ENCODE measurements at places on chromosomes 11 and 22.

- DNase-seq, result no peak
These were observed 72.5 kb downstream of the PACS1 start for GRCh38 chr11:66142370-66143263.

GRCh38 chr11:120052196-120052775 lies 85.6 kb downstream of the TRIM29 start:
- DNase-seq, result no peak

DNA sequence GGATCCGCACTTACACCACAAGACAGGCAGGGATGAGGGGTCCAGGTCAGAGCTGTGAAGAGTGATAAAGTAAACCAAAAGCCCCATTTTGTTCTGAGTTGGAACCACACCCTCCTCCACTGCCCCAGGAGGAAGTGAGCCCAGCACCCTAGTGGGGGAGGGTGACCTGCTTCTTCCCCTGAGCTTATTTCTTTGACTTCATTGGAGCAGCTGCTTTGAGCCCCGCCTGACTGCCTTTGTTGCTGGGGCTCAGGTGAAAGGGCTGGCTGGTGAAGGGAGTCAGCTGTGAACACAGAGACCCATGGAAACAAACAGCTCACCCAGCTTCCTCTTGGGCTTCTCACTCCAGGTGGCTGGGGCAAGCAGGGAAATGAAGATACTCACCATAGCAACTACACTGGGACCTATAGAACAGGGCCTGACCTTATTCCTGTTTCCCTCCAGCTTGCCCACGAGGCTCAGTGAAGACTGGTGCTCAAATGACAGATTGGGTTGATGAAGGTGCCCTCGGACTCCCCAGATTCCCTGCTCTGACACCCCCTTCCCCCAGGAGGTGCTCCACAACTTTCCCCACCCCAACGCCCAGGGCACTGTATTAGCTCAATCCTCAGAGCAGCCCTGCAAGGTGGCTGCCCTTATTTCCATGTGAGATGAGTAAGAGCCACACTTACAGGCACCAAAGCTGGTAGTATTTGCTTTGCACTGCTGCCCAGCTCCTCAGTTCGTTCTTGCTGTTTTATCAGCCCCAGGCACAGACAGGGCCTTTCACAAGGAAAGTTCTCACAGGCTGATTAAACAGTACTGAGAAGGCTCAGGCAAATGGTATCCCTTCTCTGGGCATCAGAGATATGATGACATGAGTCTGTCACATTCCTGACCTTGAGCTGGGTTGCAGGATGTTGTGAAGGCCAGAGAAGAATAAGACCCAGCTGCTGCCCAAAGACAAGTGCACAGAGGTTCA lies 2.4 kb downstream of the UCP2 start:
- no peak for DNase-seq

DNA sequence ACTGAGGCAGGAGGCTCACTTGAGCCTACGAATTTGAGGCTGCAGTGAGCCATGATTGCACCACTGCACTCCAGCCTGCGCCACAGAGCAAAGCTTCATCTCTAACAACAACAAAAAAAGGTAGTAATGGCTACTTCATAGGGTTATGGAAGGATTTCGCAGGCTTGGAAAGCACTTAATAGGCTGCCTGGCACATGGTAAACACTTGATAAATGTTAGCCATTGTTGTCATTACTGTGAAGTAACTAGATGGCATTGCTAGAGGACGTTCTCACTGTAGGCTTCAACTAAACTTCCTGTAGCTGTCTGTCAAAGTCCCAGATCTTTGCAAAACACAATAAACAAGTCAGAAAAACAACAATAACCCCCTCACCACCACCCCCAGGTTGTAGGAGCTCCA lies 357.2 kb upstream of the NARS2 start:
- no peak for DNase-seq

DNA sequence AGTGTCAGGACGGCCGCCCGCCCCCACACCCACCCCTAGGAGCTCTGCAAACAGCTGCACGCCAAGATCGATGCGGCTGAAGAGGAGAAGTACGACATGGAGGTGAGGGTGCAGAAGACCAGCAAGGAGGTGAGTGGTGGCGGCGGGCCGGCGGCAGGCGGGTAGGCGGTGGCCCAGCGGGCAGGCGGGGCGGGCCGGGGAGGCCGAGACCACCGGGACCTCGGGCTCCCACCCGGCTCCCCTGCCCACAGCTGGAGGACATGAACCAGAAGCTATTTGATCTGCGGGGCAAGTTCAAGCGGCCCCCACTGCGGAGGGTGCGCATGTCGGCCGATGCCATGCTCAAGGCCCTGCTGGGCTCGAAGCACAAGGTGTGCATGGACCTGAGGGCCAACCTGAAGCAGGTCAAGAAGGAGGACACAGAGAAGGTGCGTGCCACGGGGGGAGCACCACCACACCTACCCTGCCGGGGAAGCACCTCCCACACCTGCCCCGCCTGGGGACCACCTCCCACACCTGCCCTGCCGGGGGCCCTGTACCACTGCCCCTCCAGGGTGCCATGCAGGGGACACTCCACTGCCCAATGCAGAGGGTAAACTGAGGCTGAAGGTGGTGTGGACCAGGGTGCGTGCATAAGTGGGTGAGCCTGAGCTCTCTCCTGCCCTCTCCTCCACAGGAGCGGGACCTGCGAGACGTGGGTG lies 2.1 kb downstream of the TNNI2 start:
- DNase-seq, result no peak

DNA sequence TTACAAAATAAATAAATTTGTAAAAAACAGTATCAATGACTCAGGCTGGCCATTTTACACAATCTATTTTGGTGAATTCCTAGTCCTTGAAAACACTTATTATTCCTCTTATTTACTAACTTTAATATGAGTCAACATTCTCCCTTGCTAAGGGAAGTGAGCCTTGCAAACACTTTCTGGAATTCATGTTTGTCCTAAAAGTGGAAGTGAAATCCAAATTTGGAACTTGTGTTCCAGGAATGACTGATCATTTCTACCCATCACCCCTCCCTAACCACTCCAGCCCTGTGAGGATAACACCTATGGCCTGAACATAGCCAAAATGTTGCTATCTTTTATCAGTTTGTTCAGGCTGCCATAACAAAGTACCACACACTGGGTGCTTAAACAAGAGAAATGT lies 83.1 kb downstream of the OR5AK2 start:
- DNase-seq, result no peak

- DNase-seq, result no peak
These were observed 1.3 kb upstream of the KMT5B start for GRCh38 chr11:68214173-68215086.

DNA sequence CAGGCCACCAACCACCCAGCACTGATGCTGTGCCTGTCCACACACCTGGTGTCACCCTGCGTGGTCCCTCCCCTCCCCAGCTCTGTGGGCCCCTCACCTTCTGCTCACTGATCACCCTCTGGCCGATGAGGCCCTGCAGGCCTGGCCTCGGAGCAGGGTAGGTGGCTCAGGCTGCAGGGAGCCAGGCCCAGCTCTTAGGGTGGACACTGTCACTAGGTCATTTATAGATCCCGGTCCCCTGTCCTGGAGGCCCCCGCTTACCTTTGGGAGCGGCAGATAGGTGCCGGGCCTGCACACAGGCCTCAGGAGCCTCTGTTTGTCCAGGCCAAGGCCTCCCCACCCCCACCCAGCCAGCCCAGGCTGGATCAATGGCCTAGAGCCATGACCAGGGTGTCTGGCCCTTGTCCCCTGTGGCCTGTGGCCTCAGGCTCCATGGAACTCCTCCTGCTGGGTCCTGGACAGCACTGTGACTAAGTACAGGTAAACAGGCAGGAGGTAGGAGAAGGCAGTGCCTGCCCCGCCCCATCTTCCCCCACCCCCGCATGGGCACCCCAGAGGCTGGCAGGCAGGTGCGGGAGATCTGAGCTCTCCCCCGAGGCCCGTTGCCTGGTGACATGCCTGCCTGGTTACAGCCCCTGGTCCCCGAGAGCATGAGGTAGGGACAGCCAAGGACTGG lies at the start of gene TMPRSS6:
Gene TMPRSS6 (minus strand): TSS at position 472 of the 676 bp plus-strand sequence. CDS start 6,296 bp downstream, outside the sequence.
- DNase-seq, result no peak

DNA sequence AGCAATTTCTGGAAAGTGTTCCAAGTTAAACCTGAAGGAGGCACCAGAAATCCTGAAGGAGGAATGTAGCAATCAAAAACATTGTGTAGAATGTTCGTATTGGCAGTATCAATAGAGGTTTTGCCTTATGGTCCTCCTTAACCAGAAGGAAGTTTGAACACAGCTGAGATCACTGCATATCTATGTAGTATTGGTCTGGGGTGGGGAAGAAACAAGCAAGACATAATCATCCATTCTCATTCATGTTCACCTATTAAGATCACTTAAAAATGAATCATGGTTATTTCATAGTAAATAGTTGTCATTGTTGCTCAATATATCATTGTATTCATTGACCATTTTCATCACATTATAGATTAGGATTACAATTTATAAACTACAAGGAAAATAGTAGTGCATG lies 160.5 kb downstream of the DDX10 start:
- DNase-seq, result no peak

DNA sequence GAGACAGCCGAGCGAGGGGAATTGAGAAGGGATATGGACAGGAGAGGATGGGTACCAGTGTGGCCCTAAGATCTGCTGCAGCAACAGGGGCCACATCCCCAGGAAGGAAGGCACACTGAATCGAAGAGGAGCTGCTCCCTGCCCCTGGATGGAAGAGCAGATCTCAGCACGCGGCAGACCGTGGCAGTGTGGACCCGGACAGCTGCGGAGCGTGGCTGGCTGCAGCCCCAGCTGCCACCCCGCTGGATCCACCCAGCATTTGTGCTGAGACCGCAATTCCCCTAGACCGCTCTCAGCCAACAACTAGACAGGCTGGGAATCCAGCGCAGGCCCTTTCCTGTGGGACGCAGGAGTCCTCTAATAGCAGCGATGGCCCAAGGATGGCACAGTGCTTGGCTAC lies 94.7 kb downstream of the NECTIN1 start:
- DNase-seq, result no peak

GRCh38 chr11:9972989-9973388 lies 309.1 kb downstream of the SWAP70 start:
- no peak for DNase-seq

DNA sequence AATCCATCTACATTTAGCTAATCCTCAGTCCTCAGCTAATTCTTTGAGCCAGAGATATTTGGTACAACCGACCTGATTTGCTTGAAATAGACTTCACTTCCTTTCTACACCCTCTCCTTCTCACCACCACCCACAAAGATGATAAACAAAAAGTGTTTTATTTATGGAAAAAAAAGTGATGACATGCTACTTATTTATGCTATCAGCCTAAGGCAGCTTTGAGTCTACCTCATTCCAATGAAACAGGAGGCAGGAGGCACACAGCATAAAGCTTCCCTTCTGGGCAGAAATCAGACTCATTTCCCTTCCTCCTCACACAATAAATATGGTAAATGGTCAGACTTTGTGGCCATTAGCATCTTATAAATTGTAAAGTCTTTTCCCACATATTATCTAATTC lies 325.7 kb downstream of the SOX6 start:
- DNase-seq, result no peak

DNA sequence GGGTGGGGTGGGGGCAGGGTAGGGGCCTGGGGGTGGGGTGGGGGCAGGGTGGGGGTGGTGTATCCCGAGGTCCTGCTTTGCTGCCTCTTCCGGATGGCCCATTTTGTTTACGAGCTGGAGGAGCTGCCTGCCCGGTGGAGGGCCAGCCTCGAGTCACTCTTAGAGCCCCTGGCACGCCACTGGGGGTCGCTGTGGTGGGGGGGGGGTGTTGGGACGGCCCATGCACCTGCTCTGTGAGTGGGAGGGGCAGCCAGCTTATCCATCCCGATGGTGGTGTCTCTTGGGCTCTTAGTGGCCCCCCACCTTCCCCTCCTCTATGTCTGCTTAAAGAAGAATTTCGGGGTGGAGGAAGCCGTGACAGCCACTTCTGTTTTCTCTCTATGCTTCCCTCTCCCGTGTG lies 24.6 kb downstream of the MRGPRD start:
- no peak for DNase-seq

- DNase-seq, result no peak
These were observed 97.9 kb upstream of the TENM4 start for GRCh38 chr11:79538775-79539174.

GRCh38 chr11:69868006-69868810 lies 49.0 kb upstream of the FGF3 start:
- no peak for DNase-seq

- DNase-seq, result no peak
These were observed 46.8 kb upstream of the KCNQ1OT1 start for GRCh38 chr11:2746401-2747247.

- no peak for DNase-seq
These were observed 39.0 kb downstream of the QSER1 start for GRCh38 chr11:32931606-32932005.

DNA sequence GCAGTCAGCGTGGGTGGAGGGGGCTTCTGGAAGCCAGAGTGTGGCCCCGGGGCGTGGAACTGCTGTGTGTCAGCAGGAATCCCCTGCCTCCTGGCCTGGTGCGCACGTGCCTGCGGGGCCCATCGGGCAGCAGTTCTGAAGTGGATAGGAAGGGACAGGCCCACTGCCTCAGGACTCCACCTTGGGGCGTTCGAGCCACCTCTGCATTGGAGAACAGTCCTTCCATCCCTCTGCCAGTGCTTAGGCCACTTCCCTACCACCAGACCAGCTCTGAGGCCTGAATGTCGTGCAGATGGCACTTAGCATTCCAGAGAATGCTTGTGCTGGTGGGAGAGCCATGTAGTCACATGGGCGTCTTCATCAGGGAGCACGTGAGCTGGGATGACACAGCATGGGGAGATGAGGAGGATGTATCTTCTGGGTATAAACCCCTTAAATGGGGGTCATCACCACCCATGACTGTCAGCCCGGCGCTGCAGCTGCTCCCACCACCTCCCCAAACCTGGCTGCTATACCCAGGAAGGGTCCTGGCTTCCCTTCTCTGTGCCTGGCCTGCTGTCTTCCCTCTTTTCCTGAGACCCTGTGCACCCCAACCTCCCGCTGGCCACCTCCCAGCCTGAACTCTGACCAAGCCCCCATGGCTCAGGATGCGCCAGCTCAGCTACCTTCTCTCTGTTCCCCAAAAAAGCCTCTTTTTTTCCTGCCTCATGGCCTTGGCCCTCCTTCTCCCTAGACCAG lies 9.7 kb downstream of the INCENP start:
- DNase-seq, result no peak

DNA sequence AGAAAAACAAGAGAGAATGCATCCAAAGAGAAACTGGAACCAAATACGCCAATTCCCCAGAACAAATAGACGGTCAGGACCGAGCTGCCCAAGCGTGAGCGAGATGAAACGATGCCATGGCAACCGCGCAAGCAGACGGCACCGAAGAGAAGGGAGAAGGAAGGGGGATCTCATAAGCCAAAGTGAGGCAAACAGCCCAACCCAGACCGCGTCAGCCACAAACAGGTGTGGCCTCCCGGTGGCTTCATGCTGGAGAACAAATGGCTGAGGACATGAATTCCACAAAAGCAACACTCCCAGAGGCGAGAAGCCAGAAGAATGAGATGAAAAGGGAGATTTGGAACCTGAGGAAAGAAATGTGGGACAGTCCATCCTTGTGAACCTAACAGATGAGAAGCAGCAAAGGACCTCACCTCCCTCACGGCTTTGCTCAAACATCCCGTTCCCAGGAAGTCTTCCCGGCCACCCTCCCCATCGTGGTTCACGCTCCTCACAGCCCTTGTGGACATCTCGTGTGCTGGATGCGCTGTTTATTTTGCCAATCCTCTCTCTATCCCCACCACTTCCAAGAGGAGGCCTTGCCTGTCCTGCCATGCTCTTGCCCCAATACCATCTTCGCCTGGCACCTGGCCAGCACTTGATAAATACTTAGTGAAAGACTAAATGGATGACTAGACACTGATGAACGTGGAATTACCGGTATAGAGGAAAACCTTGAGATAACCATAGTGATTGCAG lies 89.1 kb upstream of the RTL6 start:
- no peak for DNase-seq

- DNase-seq, result no peak
These were observed 457.3 kb downstream of the TBC1D22A start for GRCh38 chr22:47219789-47220188.

GRCh38 chr22:35914665-35915476 lies 113.8 kb downstream of the RBFOX2 start:
- DNase-seq, result peak; percentile 69
